Caudate nucleus (tissue), 63 donors: ENCODE measurements at places on chromosomes 1 and 21.

- DNase-seq, result no peak
These were observed at the start of gene LPAR3 for GRCh38 chr1:84892705-84893618. Gene LPAR3 (minus strand): TSS chr1:84893206. CDS start chr1:84866120, 27,086 bp downstream.

GRCh38 chr1:224503161-224504118 lies 68.8 kb upstream of the WDR26 start:
- DNase-seq, result peak; percentile 37

DNA sequence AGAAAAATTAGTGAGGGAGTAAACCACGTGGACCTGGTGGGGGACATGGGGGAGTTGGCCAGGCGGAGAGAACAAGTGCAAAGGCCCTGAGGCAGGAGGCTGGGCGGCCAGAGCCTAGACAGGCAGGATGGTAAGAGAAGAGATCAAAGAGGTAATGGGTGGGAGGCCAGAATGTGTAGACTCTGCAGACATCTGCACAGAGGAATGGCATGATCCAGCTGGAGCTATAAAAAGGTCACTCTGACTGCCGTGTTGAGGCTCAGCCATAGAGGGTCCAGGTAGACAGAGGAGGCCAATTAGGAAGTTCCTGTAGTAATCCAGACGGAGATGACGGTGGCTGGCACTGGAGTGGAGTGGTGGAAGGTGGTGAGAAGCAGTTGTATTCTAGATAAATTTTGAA lies 3.6 kb downstream of the H6PD start:
- DNase-seq, result no peak

GRCh38 chr21:40547906-40548513 lies 298.9 kb downstream of the DSCAM start:
- no peak for DNase-seq
